ENCODE measurements at places on chromosomes 1 and 21.

DNA sequence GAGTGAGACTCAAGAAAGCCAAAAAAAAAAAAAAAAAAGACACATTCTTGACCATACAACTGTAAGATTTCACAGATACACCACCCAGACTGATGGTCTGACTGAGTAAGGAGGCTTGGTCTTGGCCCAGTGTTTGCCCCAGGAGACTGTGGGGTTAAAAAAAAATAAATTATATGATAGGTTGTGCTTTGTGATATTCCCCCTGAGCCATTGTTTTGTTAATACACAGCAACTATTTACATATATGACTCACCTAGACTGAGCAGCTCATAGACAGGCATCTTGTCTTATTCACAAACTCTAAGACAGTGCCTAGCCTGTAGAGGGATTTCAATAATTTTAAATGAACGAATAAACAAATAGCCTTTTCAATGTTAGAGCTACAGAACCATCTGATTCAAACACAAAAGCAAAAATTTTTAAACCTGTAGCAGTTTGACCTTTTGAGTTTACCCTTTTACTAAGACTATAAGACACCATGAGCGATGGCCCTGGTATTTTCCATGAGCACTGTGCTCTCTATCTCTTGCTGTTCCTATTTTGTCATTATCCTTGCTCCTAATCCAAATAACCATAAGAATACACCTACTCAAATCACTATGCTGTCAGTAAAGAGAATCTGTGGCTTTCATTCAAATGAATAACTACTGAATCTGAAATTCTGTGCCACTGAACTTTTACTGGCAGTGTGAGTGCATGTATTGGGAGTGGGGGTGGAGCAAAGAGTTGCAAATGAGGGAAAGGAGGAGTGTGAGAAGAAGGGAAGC, 199.4 kb upstream of the PTBP2 start:
- DNase-seq: no peak

DNA sequence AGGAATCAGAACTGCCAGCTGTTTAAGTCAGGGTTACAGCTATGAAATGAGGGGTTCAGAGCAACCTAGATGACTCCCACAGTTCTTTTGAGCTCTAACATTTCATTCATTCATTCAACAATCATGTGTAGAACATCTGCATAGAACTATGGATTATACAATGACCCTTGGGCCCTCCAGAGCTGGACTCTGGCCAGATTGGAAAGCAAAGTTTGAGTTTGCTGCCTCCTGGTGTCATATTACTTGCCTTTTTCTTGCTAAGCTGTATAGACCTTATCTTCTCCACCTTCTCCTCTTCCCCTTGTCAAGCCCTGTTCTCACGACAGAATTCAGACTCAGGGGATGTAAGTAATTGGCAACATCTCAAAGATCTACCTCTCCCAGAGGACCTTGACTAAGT, 4.0 kb downstream of the CASQ2 start:
- DNase-seq: no peak

DNA sequence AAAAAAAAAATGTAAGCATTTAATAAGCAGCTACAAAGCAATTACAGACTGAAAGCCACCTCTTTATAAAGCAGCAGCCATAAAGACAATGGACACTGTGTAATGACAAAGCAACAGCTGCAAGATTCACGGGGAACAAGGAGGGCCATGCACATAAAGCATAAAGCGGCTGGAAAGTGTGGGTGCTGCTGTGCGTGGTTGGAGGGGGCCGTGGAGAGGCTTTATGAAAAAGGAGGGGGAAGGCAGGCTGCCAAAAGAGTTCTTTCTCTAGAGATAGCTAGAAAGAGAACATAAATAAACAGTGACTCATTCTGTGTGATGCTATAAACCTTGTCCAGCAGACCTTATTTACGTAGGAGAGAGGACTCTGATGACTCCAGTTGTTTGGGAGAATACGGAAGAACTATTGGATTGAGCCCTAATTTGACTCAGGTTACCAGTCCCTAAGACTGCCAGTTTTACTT, 49.3 kb downstream of the ADAMTS1 start:
- DNase-seq: no peak

DNA sequence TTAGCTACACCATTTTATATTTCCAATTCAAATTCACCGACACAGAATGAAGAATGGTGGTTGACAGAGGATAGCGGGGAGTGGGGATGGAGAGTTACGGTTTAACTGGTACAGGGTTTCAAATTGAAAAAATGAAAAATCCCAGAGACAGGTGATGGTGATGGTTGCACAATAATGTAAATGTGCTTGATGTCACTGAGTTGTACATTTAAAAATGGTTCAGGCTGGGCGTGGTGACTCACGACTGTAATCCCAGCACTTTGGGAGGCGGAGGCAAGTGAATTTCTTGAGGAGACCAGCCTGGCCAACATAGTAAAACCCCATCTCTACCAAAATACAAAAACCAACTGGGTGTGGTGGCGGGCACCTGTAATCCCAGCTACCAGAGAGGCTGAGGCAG, 31.2 kb upstream of the SHCBP1L start:
- no peak for DNase-seq

DNA sequence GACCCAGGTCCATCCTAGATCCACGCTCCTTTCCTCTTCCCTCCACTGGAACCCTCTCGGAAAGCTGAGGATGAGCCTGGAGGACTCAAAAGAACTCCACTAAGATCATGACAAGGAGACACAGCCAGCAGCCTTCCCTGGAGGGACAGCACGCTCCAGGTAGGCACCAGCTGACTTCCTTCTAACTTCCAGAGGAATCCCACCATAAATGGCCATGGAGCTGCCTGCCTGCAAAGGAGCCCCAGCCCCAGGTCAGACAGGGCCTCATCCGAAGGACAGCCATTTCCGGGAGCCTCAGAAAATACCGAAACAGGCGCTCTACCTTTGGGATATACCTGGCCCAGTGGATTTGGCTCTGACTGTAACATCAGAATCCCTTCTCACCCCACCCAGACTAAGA, 4.1 kb downstream of the SH3BP5L start:
- DNase-seq: no peak

- no peak for DNase-seq
These were observed 39.1 kb downstream of the TDRD5 start for GRCh38 chr1:179630719-179631118.

- DNase-seq: no peak
These were observed 34.8 kb downstream of the ACOT7 start for GRCh38 chr1:6358757-6359201.

- no peak for DNase-seq
These were observed 67.1 kb downstream of the DDR2 start for GRCh38 chr1:162699366-162699765.

DNA sequence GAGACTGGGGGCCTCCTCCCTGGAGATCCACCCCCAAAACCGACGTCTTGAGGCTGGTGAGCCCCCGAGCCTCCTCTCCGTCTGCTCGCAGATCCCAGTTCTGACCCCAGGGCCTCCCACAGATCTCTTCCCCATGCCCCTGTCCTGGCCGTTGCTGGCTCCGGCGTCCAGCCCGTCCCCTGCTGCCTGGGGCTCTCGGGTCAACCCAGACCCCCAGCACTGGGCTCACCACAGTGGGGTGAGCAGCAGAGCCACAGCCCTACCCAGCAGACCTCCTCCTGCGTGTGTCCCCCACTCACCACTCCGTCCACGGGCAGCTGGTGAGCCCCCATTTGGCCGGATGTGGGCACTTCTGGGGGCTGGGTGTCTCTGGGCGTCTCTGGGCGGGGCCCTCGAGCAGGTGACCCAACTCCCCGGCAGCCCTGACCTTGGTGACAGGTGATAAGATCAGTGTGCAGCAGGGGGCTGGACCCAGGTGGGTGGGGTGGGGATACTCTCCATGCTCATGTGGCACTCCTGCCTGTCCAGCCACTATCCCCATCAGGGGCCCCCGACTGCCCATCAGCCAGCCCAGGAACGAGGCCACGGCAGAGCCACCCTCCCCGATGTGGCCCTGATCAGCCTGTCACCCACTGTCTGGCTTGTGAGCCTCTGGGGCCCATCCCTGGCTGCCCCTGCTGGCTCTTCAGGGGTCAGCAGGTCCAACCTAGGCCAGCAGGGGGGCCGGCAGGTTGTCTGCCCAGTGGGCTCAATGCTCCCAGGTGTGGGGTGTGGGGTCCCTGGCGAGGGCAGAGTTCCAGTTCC, 709 bp downstream of the TNFRSF14 start:
- no peak for DNase-seq
